Right ventricle myocardium superior (tissue), 1 donor: ENCODE measurements at places on chromosomes 3 and 15. TPM values are rescaled to one million over a fixed set of nuclear protein-coding genes. Genes with fewer than 3 reads are reported as not detected.

GRCh38 chr3:194871864-194872668 is 186.4 kb downstream of the FAM43A start:
- no peak for DNase-seq

DNA sequence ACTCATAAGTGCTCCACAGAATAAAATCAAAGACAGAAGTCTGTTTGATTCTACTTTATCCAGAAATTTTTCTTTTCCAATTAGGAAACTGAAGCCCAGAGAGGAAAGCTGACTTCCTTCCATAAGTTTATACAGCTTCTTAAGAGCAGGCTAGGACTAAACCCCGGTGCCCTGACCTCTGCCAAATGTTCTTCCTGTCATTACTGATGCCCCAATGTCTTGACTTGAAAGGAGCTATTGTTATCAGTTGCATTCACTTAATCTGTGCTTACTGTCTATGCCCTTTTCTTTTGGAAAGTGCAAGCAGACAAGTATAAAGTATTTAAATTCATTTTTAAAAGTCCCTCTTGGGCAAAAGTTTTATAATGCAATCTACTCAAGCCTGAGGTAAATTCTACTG is 18.1 kb downstream of the CD200 start:
- no peak for DNase-seq

DNA sequence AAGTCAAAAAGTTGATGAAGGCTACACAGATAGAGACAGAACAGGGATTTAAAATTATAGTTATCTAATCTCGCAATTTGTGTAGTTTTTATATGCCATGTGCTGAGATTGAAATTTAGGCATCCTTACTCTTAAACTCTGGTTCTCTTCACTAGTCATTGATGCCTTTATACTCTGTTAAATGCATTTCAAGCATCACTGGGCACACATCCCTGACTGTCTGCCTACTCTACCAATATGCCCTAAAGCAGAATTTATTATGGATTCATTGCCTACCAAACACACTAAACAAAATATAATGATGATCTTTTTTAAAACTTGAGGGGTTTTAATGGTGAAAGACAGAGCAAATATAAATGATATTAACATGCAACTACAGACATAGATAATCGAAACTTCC is 10.3 kb upstream of the ALCAM start:
- DNase-seq, result no peak

- DNase-seq, result peak; percentile 62
These were observed 520.6 kb downstream of the MFSD1 start for GRCh38 chr3:159322322-159322939.

DNA sequence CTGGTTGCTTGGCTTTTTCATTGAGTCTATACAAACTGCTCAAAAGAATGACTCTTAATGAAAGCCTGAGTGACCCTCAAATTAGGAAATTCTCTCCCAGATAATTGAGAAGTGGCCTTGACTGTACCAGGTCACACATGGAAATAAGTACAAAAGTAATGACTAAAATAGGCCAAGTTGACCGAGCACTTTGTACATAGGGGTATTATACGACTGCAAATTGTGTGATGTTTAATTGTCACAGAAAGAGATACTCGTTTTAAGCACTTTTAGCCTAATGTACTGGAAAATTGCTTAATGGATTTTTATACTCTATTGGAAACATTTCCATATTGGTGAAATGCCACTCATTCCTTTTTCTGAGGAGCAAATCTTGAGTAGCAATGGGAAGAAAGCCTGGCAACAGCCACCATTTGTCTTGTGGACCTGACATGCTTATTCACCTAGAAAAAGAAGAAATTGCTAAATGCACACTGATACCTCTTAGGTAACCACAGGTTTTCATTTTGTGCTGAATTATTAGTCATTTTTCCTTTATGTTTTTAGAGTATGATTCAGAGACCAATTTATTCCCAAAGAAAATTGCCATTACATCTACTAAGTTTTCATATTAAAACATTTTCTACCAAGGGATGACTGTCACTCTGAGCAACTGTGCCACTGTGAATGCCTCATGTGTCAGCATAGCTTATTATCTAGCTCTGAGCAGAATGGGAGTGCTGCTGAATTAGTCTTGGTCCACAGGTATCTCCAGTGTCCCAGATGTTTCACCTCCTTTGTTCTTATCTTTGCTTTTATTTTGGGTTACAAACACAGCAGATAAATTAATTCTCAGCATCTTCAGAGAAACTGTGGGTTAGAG is 8.9 kb upstream of the PXK start:
- DNase-seq, result no peak

- DNase-seq, result no peak
These were observed 87.1 kb downstream of the CGNL1 start for GRCh38 chr15:57463360-57463759.

- DNase-seq, result no peak
These were observed 34.8 kb upstream of the CEMIP start for GRCh38 chr15:80744415-80744814.

DNA sequence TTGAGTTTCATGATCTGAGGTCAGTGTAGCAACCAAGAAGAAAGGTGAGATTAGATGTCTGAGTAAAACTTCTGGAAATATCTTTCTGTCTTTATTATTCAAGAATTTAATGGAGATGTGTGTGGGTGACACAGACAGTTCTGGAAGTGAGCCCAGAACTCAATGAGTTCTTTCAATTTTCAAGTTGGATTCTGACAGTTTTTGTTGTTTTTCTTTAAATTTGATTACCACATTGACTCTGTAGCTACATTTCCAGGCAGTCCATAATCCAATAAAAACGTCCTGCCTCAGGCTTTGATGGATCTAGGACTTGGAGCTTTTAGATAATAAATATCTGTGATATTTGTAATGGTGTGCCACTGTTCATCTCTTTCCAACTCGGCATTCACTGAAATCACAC is 3.9 kb upstream of the PARP14 start:
- DNase-seq, result no peak

DNA sequence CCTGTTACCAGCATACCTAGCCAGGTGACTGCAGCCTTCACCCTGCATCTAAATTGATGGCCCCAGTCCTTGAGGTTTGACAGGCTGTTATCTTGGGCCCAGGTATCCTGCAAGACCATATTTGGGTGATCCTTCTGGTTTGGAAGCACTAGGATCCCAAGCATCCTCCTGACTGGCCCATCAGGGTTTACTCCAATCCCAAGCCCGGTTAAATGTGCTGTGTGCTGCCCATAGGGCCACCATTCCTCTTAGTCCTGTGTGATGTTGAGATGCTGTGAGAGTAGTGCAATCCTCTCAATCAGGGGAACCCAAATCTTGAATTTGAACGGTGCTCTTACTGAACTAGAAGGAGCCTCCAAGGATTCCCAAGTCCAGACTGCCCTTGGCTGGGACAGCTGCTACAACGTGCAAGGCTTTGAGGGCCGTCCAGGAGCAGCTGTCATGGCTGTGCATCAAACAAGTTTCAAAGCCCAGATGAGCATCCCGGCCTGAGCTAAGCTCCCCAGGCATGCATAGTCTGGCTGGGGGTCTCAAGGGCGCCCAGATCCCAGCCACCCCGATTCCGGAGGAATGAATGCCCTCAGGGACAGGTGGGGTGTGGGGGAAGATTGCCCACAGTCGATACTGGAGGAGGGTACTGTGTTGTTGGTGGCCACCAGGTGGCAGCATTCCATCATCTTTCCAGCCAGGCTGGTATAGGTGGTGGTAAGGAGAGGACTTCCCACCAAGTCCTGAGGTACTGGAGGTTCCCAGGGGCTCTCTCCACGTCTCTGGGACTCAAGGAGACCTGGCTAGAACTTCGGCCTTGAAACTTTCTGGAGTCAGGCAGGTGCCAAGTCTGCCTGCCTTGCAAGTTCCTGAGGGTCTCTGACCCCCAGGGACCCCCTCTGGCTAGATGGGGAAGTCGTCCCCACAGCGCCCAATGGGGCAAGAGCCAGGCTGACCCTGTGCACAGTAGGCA is 32.6 kb downstream of the RBM5 start:
- DNase-seq, result peak; percentile 78

DNA sequence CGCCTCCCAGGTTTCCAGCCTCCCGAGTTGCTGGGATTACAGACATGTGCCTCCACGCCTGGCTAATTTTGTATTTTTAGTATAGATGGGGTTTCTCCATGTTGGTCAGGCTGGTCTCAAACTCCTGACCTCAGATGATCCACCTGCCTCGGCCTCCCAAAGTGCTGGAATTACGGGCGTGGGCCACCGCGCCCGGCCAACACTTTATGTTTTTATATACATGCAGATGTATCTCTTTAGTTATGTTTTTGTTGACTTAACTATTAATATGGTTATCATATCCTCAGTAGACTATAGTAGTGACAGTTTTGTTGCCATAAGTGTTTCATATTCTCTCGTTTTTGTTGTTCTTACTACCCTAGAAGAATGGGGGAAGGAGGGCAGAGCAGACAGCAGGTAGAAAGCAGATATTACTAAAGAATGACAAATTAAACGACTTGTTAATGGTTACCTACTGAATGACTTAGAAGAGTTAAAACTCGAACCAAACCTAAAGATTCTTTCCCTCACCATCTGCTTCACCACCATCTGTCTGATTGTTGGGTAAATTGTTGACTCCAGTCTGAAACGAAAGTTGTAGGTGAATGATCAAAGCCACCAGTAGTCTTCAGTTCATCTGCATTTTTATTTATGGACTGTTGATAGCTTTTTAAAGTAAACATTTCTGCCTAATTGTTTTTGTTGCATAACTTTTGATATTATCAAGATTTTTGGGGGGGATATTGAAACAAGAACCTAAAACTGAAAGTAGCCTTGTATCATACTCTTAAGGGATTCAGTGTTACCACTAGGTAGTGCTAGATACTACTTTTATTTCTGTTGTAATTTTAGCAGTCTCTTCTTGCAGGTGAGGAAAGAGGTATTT is 89.3 kb downstream of the RASA2 start:
- no peak for DNase-seq

DNA sequence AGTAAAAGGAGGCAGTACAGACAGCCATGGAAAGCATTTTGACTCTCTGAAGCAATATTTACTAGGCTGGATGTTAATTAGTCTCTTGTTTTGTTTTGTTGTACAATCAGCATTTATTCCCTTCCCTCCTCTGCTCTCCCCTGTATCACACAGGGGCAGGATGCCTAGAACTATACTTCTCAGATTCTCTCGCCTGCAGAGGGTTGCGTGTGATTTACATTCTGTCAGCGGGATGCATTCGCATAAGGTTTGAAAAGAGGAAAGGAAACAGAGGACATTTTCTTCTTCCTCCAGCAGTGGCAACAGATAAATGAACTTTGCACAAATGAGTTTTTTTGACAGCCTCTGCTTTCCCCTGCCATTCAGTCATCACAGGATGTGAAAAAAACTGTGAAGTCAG is 188.3 kb downstream of the RSL24D1 start:
- DNase-seq, result no peak

GRCh38 chr3:3578718-3579117 is 220.5 kb upstream of the LRRN1 start:
- DNase-seq, result no peak

The GNAT1 gene
- total RNA-seq, result not detected

The CLEC3B gene
- total RNA-seq, result 78.6 TPM

The TOPAZ1 gene
- not detected for total RNA-seq
